ENCODE measurements at places on chromosomes 4 and X.

GRCh38 chrX:129522184-129523078 is 859 bp downstream of the SMARCA1 start:
- DNase-seq = no peak

DNA sequence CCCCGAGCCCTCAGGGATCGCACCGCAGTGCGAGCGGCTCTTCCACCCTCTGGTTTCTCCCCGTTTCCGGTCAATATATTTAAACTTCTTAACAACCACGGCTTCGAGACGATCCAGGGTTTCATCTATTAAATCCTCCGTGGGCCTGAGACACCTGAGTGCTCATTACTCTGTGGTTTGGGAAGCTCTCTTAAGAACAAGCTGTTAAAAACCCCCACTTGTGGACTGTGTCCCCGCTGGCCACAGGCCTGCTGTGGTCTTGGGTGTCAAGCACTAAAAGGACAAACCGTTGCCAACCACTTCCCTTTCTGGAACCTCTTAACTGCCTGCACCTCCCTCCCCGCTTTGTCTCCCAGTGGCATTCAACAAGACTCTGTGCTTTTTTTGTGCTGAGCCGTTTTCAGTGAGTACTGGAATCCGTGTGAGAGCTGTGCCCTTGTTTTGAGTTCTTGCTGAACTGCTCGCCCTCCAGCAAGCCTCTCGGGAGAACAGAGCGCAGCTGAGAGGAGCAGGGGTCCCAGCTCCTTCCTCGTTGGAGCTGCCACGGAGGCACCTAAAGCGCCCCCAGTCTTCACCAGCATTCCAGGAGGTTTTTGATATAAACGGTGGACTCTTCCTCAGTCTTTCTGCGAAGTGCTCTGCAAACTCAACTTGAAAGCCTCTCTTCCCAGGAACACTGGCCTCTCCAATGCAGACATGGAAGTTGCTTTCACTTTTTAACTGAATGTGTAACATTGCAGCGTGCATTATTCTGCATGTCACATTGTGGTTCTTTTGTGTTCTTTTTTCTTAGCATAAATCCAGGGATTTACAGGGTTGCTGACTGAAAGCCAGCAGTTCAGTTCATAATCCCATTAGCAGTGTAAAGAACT is 691 bp upstream of the IGFBP7 start:
- no peak for DNase-seq

DNA sequence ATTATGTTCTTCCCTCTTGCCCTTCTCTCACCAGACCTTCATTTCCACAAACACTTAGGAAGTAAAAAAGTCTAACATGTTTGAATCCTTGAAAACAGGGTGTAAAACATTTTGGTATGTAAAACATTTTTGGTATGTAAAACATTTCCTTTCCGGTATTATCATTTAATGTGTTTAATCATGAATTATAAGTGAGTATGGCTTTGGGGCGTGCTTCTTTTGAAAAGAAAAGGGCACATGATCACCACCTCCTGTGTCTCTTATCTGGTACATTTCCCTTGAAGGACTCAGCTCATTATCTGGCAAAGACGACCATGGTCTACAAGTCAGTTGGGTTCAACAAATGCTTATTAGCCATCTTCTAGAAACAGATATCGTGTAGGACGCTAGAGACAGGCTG is 283.6 kb downstream of the FRMPD4 start:
- no peak for DNase-seq

DNA sequence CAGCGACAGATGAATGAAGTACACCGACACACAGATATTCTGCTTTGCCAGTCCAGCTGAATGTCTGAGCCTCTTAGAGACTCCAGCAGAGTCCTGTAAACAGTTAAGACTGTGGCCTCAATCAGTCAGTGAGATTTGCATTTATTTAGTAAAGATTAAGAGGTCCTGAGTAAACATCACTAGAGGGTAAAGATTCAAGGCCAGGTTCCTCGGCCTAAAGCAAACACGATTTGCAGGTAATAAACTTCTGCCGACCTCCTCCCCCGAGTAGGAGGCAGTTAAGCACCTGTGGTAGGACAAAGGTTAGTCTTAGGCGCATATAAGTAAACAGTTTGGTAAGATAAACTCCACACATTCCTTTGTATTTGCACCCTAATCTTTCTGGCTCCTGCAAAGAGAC is 99.6 kb downstream of the CFAP47 start:
- DNase-seq = no peak

DNA sequence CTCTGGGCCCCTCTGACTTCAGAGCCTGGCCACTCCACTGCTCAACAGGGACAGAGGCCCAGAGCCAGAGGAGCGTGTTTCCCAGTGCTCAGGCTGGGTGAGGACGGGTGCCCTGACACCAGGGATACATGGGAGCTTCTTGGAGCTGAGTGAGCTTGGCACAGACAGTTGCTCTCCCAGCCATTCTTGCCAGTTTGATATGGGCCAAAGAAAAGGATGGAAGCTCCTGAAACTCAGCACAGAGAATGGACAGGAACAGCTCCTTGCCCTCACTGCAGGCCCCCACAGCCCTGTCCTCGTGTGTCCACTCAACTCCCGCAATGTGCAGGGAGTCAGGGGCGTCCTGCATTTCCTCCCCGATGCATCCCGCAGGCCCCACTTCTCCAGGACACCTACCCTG is 38.8 kb downstream of the NSG1 start:
- no peak for DNase-seq

- DNase-seq = no peak
These were observed 10.0 kb upstream of the PLK4 start for GRCh38 chr4:127870688-127871087.

DNA sequence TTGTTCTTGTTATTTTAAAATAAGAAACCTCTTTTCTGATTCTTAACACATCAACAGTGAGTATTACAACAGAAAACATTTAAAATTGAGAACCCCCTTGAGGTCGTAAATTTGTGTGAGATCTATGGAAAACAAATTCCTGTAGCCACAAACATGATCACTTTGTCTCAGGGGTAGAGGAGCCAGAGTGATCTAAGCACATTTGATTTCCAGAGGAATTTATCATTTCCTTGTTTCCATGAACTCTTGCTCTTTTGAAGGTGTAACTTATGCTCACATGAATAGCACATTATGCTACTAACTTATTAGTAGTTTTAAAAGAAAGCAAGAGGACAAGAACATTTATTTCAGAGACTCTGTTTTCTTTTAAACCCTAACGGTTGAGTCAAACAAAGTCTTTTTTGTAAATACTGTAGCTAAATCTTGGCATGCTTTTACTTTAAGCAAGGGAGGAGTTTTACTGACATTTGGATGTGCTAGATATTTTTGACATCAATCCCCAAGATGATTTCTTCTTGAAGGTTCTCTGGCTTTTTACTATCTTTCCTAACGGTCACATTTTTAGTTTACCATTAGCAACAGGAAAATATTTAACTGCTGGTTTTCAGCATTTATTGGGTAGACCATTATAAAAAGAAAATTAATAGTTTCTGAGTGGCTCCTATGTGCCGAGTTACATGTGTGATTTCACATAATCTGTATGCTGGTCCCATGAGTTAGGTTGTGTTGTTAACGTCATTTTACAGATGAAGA is 27.9 kb upstream of the ZCCHC12 start:
- no peak for DNase-seq

DNA sequence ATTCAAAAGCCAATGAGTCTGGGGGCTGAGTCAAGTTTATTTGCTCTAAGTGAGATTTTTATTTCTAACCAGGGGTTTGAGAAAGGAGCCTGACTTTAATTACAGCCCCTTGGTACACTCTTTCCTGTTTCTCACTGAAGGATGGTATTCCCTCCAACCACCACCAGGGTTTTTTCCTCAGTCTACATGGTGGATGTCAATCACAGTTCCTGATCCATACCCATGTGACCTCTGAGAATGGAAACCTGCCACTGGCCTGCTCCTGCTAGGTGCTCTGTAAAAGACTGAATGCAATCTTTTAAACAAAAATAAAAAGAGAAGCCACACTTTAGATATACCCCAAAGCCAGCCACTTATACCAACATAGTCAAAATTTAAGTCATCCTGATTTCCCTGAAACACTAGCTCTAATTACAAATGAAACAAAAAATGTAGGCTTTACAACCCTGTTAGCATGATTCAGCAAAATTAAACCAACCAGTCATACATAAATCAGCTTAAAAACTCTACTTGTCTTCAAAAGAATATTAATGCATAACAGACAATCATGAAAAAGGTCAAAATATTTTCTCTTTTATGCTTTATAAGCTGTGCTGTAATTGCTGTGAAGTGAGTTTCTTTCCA is 112.1 kb upstream of the NWD2 start:
- no peak for DNase-seq

DNA sequence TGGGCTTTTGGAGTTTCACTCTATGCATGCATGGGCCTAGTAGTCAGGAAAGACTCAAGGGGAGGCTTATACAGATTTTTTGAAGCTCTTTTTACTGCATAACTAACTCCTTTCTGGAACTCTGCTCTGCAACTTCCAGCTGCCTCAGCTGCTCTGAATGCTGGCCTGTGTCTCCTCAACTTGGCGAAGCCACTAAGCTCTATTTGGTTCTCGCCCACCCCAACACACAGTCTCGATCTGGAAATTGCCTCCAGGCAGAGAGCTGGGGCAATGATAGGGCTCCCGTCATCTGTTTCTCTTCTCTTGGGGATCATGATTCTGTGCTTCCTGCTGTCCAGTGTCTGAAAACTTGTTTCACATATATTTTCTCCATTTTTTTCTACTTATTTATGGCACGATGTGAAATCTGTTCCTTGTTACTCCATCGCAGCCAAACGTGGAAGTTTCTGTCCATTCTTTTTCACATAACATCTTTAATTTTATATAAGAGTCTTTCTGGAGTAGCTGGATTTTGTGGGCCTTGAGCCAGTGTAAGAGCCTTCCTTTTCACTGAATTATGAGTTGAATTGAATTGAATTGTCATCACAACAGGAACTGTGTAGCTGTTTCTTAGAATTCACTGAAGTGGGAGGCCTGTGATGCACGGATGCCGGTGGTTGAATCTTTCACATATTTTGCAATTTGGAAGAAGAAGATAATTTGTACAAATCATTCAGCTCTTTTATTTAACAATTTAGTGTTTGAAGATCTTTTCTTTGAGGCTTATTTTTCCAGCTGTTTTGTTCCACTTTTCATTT is 9.0 kb downstream of the ZNF275 start:
- peak; percentile 14 for DNase-seq

- peak; percentile 66 for DNase-seq
These were observed 6.8 kb upstream of the CLCN5 start for GRCh38 chrX:49915361-49916222.

GRCh38 chr4:145609481-145610427 is 9.4 kb upstream of the MMAA start:
- DNase-seq = peak; percentile 74

DNA sequence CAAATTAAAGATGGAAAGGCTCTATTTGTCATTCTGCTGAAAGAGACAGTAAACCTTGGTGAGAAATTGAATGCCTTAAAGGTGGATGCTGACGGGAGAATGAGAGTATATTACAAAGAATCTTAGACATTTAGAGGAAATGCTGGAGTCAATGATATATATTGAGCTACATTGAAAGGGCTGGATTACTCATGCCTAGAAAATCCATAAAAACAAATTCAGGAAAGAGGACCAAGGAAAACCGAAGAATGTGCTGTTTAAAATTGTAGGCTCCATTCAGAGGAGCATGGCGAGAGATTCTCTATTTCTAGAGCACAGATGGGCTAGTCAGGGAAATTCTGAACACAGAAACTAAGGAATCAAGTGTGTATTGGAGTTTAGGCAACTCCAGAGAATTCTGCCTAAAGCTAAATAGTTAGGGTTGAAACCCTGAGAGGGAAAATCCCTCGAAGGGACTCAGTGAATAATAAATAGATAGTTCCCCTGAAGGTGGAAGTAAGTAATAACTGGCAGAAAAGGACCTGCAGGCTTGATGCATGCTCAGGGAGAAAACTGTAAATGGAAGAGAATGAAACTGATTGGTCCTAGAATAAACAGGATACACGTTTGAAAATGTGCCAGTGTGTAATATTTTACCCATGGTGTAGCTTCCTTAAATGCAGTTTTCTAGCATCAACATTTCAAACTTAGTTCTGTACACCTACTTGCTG is 1532.4 kb upstream of the TENM3 start:
- no peak for DNase-seq

GRCh38 chr4:76383001-76383400 is 37.9 kb downstream of the CCDC158 start:
- no peak for DNase-seq
